ENCODE measurements at places on chromosomes 4 and X.

DNA sequence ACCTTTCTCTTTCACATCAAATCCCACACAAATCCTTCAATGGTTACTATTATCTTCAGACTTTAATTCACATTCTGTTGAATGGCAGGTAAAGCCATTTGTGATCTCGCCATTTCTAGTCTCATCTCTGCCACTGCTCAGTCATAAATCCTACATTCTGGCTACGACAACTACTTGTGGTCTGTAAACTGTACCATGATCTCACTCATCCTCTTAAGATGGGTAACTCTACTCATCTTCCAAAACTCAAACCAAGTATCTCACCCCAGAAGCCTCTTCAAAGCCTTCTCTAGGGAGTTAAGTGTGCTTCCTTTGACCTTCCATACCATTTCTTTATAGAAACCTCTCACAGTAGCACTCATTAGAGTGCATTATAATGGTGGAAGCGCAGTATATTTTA is 101.8 kb downstream of the NEK1 start:
- H3K27ac ChIP-seq = no peak overlapping the region
- no peaks in the 10 kb centered on the region for H3K27me3 ChIP-seq
- H3K36me3 ChIP-seq = peaks cover 6% of the 10 kb centered on the region
- no peak overlapping the region for H3K4me3 ChIP-seq
- H3K4me1 ChIP-seq = no peaks in the 10 kb centered on the region

DNA sequence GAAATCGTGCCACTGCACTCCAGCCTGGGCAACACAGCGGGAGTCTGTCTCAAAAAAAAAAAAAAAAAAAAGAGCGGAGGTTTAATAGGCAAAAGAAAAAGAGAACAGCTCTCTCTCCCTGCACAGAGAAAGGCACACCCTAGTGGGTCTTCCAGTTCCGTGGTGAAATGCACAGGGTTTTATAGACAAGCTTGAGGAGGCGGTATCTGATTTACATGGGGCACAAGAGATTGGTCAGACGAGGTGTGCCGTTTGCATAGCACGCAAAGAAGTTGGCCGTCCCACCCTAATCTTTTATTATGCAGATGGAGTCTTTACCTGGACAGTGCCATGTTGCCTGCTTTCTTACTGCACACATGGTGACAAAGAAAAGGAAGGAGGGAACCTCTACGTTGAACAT is 33.5 kb upstream of the REST start:
- no peaks in the 10 kb centered on the region for H3K4me1 ChIP-seq
- H3K4me3 ChIP-seq = no peak overlapping the region
- no peaks in the 10 kb centered on the region for H3K27me3 ChIP-seq
- no peaks in the 10 kb centered on the region for H3K36me3 ChIP-seq

GRCh38 chrX:38861489-38861888 is 60.2 kb downstream of the MID1IP1 start:
- DNase-seq = no peak
- no peaks in the 10 kb centered on the region for H3K4me1 ChIP-seq
- no peak overlapping the region for H3K4me3 ChIP-seq

GRCh38 chrX:37820646-37821045 is 26.7 kb downstream of the DYNLT3 start:
- H3K36me3 ChIP-seq = no peaks in the 10 kb centered on the region
- DNase-seq = no peak
- H3K27me3 ChIP-seq = no peaks in the 10 kb centered on the region
- H3K27ac ChIP-seq = no peak overlapping the region
- H3K4me1 ChIP-seq = peaks cover 10% of the 10 kb centered on the region
- no peak overlapping the region for H3K4me3 ChIP-seq

DNA sequence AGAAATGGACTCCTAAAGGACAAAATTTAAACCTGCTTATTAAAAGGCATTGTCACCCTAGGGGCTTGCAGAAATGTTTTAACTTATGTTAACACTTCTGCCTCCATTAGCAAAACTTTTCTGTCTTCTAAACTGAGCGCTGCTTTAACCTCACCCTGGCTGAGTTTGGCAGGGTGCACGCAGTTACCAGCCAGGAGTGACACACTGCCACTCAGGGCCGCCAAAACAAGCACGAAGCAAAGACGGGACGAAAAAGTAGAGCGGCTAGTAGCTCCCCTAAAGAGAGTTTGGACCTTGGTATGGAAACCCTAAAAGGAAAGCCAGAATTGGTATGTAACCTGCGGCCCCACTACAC is 23.8 kb upstream of the UVSSA start:
- no peak overlapping the region for H3K4me3 ChIP-seq
- no peak overlapping the region for H3K27ac ChIP-seq
- no peaks in the 10 kb centered on the region for H3K4me1 ChIP-seq
- no peak for DNase-seq

GRCh38 chrX:152988536-152989291 is 5.2 kb downstream of the PNMA5 start:
- H3K4me1 ChIP-seq = no peaks in the 10 kb centered on the region
- no peak overlapping the region for H3K4me3 ChIP-seq
- H3K27me3 ChIP-seq = no peaks in the 10 kb centered on the region
- H3K27ac ChIP-seq = peak overlapping the region; percentile 30
- H3K36me3 ChIP-seq = no peaks in the 10 kb centered on the region

Data from upper lobe of left lung (tissue), 6 donors.